Body of pancreas (tissue), 4 donors: ENCODE measurements at places on chromosomes 13 and 19.

GRCh38 chr13:111472559-111473460, 152.4 kb downstream of the TEX29 start:
- H3K4me1 ChIP-seq, result no peaks in the 10 kb centered on the region
- H3K4me3 ChIP-seq, result no peak overlapping the region
- H3K36me3 ChIP-seq, result no peaks in the 10 kb centered on the region
- H3K27me3 ChIP-seq, result no peaks in the 10 kb centered on the region
- no peak for DNase-seq

GRCh38 chr13:20461481-20461859, 64.2 kb downstream of the CRYL1 start:
- DNase-seq, result no peak
- no peak overlapping the region for H3K4me3 ChIP-seq
- peaks cover 8% of the 10 kb centered on the region for H3K4me1 ChIP-seq
- H3K27ac ChIP-seq, result no peak overlapping the region

GRCh38 chr19:55196803-55197202, 12.5 kb downstream of the PTPRH start:
- no peaks in the 10 kb centered on the region for H3K36me3 ChIP-seq
- no peak for DNase-seq
- H3K27ac ChIP-seq, result no peak overlapping the region
- H3K4me1 ChIP-seq, result no peaks in the 10 kb centered on the region

- no peak for DNase-seq
- no peak overlapping the region for H3K4me3 ChIP-seq
- H3K27ac ChIP-seq, result no peak overlapping the region
- H3K4me1 ChIP-seq, result peaks cover 46% of the 10 kb centered on the region
- no peaks in the 10 kb centered on the region for H3K36me3 ChIP-seq
- no peaks in the 10 kb centered on the region for H3K27me3 ChIP-seq
Observed at GRCh38 chr19:56123266-56123891, 2.3 kb upstream of the ZNF787 start.
